T-helper 22 cell (primary cell): ENCODE measurements at places on chromosomes 5 and 9.

GRCh38 chr5:113043491-113043931, 66.9 kb downstream of the DCP2 start:
- DNase-seq = no peak

- no peak for DNase-seq
Observed at GRCh38 chr5:163809473-163809872, 304.1 kb downstream of the MAT2B start.

GRCh38 chr9:137224830-137225694, at the start of gene CYSRT1:
Gene CYSRT1, plus strand, starts transcription at chr9:137225174. Its CDS starts 448 bp downstream, at chr9:137225622.
- no peak for DNase-seq

DNA sequence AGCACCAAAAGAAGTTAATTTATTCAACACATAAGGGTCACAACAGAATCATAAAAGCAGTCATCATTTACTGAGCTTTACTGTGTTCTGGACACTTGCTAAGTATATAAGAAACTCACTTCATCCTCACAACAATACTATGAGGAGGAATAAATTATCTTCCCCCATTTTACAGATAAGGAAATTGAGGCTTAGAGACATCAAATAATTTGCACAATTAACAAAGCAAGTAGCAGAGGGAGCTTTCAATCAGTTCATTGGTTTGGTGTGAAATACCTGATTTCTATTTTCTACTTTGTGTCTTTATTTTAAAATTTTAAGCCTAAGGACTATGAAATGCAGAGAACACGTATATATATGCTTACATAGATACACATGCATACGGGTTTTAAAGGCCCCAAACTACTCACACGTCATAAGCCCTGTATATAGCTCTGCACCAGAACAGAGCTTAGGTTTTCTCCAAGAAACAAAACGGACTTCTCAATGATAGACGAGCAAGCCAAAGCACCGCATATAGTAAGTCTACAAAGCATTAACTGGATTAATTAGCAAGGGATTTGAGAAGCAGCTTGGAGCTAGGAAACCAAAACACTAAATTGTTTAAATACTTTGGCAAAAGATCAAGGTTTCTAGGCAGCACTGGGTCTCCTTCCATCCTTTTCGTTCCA, 95.6 kb downstream of the DENND1A start:
- no peak for DNase-seq

DNA sequence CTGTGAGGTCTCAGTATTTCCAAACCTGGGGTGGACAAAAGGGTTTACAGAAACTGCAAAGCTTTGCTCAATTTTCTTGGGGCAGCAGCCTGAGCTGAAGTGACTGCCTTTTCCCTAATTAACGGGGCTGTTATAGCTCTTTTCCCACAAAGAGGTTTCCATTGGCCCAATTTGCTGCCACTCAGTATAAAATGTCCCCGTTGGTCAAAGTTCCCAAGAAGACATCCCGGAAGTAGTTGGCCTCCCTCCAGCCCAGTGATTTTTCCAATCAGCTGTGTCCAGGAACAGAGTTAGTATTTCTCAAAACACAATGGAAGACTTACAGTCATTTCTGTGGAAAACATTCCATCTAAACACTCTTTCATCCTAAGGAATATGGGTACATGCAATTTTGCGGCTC, 643.6 kb downstream of the ACTL7B start:
- DNase-seq = no peak

DNA sequence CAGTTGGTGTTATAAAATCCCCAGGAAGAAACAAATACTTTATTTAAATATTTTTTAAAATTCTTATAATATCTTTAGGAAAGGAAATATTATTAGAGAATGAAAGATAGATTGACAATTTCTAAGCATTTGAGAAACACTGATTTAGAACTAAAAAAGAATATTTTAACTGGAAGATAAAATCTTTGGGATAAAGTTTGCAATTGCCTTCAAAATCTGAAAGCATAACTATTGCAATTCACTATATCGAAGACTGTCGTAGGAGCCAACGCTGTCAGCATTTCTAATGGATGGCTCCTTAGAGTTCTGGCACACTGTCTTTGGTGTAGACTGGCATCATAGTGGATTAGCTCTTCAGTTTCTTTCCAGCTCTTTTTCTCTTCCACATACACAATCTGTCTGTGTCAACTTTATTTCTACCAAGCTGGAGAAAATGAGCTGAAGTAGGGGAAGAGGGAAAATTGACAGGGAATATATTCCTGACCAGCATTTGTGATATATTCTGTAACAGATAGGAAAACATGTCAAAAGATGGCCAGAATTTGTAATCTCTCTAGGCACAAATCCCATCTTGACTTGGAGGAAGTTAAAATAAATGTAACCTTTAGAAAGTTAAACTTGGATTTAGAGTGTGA, 1561.4 kb downstream of the MAT2B start:
- no peak for DNase-seq

DNA sequence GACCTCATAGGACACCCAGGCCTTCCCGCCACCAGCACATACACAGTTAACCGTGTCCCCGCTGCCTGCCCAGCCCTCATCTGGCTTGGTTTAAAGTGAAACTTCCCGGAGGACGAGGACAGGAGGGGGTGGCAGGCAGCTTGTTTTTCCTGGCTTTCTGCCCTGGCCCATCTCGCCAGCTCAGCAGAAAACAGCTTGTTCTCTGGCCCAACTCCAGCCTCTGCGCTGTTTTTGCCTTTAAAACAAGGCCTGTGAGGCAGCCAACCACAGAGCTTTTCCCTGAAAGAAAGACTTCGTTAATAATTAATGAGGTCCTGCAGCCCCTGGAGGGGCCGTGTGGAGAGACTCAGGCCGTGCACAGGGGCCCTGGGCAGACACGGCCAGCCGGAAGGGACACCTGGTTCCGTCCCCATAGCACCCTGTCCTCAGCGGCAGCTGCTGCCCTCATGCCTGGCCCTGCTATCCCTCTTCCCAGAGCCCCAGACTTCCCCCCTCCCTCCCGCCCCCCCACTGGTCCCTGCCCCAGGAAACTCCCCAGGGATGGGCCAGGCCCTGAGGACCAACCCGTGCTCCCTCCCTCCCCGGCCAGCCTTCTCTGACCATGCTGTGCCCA, 108.7 kb downstream of the RXRA start:
- DNase-seq = no peak

DNA sequence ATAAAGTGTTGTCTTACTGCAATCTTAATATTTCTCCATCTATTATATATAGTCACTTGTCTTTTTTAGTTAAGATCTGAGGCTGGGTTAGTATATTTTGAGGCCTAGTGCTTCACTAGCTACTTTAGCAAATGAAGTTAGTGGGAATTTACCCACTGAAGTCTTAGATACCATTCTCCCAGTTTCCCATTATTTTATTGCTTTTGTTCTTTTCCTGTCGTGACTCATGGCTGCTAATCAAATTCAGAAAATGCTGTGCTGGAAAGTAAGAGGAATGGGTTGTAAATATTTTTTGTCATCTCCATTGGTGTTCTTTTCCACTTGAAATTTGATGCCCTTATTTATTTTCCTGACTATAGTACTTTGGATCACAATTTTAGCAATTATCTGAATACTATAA, 14.2 kb downstream of the TCERG1 start:
- DNase-seq = no peak

GRCh38 chr9:113646946-113647914, 183.7 kb downstream of the RGS3 start:
- no peak for DNase-seq

GRCh38 chr9:97425336-97425972, 13.6 kb downstream of the TDRD7 start:
- DNase-seq = no peak

GRCh38 chr5:96177303-96177869, 215.7 kb upstream of the ELL2 start:
- DNase-seq = no peak

DNA sequence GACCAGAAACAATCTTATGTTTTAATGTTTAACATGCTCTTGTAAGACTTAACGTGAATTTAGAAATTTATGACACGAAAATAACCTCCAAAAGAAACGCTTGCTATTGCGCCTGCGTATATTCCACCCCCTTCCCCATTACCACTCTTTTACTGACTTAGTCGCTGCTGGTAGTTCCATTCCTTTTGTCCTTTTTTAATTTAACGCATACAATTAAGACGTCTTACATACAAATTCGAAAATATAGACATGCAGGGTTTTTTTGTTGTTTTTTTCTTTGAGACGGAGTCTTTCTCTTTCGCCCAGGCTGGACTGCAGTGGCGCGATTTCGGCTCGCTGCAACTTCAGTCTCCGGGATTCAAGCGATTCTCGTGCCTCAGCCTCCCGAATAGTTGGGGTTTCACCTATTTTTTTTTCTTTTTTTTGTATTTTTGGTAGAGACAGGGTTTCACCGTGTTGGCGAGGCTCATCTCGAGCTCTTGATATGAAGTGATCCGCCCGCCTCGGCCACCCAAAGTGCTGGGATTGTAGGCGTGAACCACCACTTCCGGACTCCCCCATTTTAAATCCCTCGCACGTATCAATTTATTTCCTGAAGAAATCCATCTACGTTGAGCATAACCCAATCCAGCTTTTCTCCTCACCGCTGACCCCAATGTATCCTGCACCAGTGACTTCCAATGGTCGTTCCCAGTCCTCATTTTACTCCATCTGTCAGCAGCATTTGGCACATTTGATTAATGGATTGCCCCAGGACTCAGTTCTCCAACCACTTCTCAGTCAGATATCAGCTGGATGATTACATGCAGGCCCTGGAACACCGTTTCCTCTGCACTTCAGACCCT, 684 bp upstream of the MED7 start:
- peak; percentile 24 for DNase-seq

GRCh38 chr9:121210536-121210935, 8.9 kb upstream of the RAB14 start:
- no peak for DNase-seq
